ENCODE measurements at places on chromosomes 5 and 9.
A peak's percentile ranks its signal among the peaks of the same experiment; 100 is the strongest.

DNA sequence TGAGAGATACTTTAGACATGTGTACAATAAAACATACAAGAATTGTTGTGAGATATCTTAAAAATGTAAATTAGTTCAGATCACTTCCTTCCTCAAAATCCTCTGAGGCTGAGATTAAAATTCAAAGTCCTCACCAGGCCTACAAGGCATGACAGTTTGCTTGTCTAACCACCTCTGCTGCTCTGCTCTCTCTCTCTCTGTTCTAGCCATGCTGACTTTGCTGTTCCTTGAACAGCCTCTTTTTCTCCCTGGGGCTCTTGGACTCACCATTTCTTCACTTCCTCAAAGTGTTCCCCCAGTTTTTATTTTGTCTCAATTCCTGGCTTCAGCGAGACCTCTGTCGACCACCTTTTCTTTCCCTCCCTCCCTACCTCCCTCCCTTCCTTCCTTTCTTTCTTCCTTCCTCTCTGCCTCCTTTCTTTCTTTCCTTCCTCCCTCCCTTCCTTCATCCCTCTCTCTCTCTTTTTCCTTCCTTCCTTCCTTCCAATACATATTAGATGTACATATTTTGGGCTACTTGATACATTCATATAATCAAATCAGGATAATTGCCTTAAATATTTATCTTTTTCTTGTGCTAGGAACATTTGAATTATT, 27.0 kb downstream of the CATSPER3 start:
- no peak for DNase-seq

DNA sequence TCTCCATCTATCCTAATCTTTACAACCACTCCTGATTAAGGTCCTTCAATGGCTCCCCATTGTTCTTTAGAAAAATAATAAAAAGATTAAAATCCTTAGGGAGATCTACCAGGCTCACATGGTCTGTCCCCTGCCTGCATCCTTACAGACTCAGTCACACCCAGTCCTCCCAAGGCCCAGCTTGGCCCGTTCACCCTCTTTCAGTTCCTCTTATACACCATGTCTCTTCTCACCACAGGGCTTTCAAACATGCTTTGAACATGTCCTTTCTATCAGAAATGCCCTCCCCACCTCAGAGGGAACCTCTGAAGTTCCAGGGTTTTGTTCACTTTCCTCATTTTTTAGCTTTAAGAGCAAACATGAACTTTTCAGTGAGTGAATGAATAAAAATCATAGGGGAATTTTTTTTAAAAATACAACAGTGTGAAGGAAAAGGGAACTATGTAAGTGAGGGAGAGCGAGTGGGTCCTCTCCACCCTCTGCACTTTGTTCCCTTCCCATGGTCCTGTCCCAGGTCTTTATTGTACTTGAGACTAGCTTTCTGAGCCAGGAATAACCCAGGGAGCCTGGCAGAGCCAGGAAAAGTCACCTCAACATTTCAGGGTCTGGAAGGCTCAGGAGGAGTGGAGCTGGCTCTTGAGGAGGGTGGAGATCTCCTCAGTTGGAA, 55.3 kb downstream of the TRPC7 start:
- no peak for DNase-seq

GRCh38 chr9:75593920-75594319, 296.6 kb upstream of the PCSK5 start:
- DNase-seq: no peak

- peak; percentile 43 for DNase-seq
Observed at GRCh38 chr9:21434202-21435014, 5.8 kb upstream of the IFNA1 start.

DNA sequence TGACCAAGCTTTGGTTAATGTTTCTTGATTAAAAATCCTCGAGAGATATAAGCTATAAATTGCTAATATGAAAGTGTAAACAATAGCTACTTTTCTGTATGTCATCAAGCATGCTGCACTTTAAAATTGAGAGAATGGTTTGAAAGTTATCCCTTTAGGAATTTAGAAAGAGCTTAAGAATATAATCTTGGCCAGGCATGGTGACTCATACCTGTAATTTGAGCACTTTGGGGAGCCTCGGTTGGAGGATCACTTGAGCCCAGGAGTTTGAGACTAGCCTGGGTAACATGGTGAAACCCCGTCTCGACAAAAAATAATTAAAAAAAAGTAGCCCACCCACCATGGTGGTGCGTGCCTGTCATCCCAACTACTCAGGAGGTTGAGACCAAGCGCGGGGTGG, 12.2 kb upstream of the MROH2B start:
- DNase-seq: no peak

GRCh38 chr5:161030229-161030628, 178.2 kb upstream of the ATP10B start:
- no peak for DNase-seq

DNA sequence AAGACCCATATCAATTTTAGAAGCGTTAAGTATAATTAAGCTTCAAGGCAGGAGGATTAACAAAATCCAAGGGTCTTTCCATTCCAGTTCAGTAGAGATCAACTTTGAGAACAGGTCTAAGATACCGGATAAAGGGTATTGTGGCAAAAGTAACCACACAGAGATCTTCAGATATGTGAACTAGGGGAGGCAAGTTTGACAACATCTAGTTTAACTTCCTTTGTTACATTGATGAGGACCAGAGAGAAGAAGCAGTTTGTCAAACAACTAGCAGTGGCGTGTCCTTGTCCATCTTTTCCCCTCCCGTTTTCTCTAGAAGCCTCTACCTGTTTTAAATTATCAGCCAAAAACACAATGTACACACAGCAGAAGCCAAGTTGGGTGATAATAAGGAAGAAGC, 8.6 kb downstream of the SLC36A2 start:
- no peak for DNase-seq

GRCh38 chr5:33850100-33850594, 41.6 kb downstream of the ADAMTS12 start:
- peak; percentile 70 for DNase-seq

- no peak for DNase-seq
Observed at GRCh38 chr5:34487159-34487879, 168.8 kb upstream of the RAI14 start.

- DNase-seq: no peak
Observed at GRCh38 chr9:105855987-105856386, 161.6 kb downstream of the TMEM38B start.

DNA sequence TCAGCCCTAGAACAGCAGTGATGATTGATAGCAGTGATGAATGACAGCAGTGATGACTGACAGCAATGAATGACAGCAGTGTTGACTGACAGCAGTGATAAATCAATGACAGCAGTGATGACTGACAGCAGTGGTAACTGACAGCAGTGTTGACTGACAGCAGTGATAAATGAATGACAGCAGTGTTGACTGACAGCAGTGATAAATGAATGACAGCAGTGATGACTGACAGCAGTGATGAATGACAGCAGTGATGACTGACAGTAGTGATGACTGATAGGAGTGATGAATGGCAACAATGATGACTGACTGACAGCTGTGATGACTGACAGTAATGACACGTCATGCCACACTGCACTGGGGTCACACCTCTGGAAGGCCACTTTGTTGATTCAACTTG, 106.8 kb downstream of the ENTREP1 start:
- no peak for DNase-seq

GRCh38 chr9:129072171-129072570, 8.7 kb upstream of the DOLPP1 start:
- DNase-seq: no peak

DNA sequence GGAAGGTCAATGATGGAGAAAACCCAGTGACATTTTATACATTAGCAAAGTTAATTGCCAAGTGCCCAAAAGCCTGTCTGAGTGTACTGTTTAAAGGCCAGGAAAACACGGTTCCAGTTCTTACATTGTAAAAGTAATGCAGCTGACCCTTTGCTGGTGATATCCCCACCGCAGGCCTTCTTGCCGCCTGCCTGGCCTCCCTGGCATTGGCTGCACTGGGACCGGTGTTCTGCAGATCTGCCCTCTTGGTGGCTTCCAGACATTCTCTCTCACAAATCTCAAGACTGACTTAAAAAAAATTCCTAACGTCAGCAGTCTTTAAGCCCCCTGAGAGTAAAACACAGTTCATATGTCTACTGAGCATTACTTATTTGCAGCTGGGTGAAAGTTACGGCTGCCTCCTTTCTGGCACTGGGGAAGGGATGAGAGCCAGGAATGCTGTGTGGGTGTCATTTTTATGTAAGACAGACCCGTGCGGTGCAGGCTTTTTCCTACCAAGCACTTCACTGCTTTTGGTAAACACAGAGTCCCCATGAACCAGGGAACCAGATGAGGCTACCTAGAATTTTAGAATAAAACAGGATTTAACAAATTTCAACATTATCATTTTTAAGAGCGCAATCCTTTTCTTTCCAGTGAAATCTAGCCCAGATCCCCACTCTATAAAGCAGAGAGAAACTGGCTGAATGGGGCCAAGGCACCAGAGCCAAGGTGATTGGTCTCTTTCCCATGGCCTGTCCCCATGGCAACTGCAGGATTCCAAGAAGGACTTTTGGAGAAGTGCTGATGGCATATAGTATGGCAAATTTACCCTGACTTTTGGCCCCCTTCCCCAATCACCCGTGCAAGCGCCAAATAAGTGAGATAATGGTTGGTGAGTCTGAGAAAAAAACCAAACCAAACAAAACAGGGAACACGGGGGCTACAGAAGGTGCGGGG, 80.8 kb downstream of the LMNB1 start:
- DNase-seq: no peak

- DNase-seq: peak; percentile 47
Observed at GRCh38 chr9:95189251-95190098, 128.0 kb downstream of the FANCC start.

GRCh38 chr9:94805585-94805984, 79.1 kb downstream of the AOPEP start:
- DNase-seq: no peak

DNA sequence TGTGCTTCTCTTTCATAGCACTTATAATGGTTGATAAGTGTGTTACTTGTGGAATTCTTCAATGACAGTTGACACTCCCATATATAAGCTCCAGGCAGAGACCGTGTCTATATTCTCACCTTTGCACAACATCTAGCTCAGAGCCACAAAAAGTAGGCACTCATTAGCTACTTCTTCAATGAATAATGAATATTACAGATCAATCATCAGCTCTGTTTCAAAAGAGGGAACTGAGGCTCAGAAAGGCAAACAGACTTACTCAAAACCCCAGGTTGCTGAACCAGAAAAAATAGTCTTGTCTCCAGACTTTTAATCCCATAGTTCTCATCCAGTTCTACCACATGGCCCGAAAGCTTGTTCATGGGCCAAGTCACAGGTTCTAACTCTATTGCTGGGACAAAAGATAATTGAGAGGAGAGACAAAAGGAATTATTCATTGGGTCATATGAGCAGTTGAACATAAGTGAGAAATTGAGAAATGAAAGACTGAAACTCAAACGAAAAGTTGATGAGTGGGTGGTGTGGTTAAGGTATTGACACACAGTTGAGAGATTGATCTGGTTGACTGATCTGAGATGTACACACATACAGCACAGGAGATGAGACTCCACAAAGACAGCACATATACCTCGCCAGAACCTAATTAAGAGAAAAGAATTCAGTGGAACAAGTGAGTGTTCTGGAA, 381.6 kb downstream of the EFNA5 start:
- DNase-seq: peak; percentile 69

GRCh38 chr9:92745881-92746280, 18.8 kb downstream of the BICD2 start:
- no peak for DNase-seq

DNA sequence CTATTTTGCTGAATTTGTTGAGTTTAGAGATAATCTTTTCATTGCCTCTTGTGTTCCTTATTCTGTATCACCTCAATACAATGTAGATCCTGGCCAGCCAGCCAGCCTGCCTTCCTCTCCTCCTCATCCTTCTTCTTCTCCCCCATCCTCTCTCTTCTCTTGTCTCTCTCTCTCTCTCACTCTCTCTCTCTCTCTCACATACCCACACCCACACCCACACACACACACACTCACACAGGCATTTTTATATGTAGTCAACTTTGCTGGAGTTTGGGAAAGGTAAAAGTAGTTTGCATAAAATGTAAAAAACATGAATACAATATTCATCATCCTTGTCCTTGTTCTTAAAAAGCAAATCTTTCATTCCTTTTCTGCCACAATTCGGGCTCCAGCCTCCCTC, 60.5 kb downstream of the ZFAND5 start:
- no peak for DNase-seq

DNA sequence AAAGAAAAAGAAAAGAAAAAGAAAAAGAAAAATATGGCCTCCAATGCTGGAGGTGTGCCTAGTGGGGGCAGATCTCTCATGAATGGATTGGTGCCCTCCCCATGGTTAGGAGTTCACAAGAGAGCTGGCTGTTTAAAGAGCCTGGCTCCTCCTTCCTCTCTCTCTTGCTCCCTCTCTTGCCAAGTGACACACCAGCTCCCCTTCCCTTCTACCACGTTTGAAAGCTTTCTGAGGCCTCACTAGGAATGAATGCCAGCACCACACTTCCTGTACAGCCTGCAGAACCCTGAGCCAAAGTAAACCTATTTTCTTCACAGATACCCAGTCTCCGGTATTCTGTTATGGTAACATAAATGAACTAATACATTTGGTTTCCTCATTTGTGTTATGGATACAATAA, 14.4 kb upstream of the GALNT10 start:
- DNase-seq: no peak

GRCh38 chr9:38066914-38067858, 1.8 kb downstream of the SHB start:
- DNase-seq: no peak

DNA sequence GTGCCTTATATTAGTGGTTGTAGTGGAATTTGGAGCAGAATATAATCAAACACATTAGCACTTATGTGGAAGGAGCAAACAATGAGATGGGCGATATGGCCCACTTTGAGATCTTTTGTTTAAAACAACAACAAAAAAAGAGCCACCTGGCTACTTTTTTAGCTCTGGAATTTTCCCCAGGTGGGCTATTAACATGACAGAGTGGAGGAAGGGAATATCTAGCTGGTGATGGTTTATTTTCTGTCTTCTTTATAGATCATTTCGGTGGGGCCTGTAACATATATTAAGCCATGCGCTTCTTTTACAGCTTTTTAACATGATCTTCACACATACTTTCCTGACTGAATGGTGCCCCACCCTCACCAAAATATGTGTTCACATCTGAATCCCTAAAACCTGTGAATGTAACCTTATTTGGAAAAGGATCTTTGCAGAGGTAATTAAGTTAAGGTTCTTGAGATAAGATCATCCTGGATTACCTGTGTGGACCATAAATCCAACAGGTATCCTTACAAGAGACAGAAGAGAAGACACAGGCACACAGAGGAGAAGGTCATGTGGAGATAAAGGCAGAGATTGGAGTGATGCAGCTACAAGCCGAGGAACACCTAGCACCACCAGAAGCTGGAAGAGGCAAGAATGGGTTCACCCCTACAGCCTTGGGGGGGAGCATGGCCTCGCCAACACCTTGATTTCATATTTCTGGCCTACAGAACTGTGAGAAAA, 16.6 kb upstream of the ENTREP1 start:
- DNase-seq: no peak

DNA sequence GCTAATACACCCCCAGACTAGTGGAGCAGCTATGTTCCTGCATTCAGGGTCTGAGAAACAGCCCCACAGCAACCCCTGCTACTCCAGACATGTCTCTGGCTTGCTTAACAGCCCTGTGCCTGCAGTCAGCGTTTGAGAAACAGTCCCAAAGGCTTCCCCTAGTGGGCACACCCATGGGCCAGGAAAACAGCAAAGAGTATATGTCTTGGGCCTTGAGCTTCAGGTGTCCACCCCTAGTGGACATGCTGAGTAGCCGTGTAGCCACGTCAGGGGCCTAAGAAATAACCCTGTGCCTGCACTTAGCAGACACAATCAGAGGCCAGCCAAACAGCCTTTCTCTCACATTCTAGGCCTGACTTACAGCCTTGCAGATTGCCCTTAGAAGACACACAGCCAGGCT, 698.6 kb downstream of the PTPRD start:
- no peak for DNase-seq

- DNase-seq: no peak
Observed at GRCh38 chr5:59517926-59518585, 375.5 kb downstream of the PDE4D start.

- no peak for DNase-seq
Observed at GRCh38 chr9:107756091-107756490, 266.5 kb upstream of the KLF4 start.
